DMS53 (cell line): ENCODE measurements at places on chromosomes 1 and 21.

DNA sequence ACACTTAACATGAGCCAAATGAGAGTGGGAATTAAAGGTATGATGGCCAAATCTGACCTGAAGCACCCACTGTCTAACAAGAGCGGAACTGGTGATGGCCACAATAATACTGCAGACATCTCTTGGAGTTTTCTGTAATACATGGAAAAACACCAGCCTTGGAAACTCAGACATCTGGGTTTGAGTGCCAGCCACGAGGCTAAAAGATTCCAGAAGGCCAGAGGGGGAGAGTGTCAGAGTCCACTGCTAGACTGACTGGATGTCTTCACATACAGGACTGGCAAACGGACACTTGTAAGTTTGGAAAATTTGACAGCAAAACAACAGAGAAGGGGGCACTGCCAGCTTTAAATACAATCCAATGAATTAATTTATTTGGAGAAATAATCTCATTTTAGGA, 175.1 kb downstream of the ADSS2 start:
- DNase-seq, result peak; percentile 10

- no peak for DNase-seq
Measured at GRCh38 chr1:7376676-7377075, 394.4 kb upstream of the VAMP3 start.

DNA sequence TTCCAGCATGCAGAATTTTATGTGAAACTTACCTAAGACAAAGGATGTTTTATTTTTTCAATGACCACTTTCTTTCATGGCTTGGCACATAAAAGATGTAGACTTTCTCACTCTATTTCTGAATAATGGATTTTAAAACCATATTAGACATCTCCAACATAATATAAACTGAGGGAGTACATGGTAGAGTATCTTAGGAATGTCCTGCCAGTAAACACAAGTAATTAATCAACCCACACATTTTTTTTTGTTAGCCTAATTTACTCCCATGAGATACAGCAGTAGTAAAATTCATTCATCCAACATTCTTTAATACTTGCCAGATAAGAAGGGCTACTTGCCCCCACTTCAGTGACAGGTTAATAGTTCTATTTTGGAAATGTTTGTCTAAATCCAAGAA, 235.4 kb upstream of the ADAMTS5 start:
- DNase-seq, result no peak

GRCh38 chr1:200366577-200367253, 43.1 kb downstream of the ZNF281 start:
- peak; percentile 41 for DNase-seq
